ENCODE measurements at places on chromosomes 7 and 10.

DNA sequence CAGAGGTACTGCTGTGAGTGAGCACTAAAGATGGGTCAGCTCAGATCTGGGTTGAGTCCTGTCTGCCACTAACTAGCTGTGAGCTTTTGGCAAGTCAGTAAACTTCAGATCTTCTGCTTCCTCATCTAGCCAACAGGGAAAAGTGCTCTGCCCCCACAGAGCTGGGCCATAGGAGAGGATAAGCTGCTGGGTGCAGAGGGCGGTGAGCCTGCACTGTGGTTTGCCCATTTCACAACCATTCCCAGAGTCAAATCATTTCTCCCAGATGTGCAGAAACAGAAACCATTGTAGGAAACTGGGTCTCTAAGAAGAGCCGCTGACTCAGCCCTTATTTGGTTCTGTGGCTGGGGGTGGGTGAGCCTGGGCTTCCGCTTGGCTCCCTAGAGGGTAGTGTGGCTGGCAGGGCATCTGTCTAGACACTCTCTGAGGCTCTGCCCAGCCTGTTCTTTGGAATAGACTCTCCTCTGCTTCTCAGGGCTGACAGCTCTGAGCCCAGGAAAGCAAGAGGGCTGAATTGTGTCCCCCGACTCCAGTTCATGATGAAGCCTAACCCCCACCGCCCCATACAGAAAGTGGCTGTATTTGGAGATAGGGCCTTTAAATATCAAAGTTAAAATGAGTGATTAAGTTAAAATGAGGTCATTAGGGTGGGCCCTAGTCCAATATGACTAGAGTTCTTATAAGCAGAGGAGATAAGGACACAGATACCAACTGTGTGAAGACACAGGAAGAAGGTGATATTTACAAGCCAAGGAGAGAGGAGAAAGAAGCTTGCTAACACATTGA lies 29.5 kb upstream of the ARHGAP22 start:
- DNase-seq = peak; percentile 82

GRCh38 chr10:93816123-93816747 lies 58.5 kb downstream of the LGI1 start:
- peak; percentile 8 for DNase-seq

- no peak for DNase-seq
Observed at GRCh38 chr10:11293332-11293731, 275.7 kb downstream of the CELF2 start.

DNA sequence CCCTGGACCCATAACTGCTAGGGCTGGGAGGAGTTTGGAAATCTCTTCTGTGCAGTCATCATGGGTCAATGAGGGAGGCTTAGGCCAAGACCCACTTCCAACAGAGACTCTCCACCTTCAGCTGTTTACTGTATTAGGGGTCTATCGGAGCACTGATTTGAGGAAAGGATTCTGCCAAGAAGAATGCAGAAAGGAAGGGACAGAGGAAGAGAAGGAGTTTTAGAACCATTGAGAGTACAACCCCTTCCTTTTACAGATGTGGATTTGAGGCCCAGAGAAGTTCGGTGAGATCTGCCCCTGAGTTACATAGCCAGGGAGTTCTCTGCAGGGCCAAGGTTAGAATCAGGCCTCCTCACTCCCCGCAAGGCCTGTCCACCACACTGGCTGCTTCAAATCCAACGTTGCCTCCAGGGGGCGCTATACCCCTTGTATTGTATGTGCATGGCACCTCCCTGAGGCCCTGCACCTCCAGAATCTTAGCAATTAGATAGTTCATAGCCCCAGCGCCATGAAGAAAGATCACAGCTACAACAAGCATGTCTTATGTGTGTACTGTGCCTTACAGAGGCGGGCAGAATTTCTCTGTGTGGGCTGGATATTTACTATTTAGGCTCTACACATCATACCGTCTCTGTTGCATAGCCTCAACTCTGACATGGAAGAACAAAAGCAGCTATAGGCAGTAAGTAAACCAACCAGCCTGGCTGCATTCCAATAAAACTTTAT lies 246.8 kb downstream of the SKIDA1 start:
- no peak for DNase-seq

- DNase-seq = no peak
Observed at GRCh38 chr10:111128331-111129180, 51.7 kb downstream of the ADRA2A start.
